ENCODE measurements at places on chromosomes 1 and 21.

GRCh38 chr1:160954158-160955104 is at the start of gene ITLN2:
Gene ITLN2 (minus strand): TSS chr1:160954809. CDS start chr1:160954741, 68 bp downstream.
- peak; percentile 5 for DNase-seq

GRCh38 chr1:67632811-67633655 is 52.0 kb upstream of the GADD45A start:
- no peak for DNase-seq

DNA sequence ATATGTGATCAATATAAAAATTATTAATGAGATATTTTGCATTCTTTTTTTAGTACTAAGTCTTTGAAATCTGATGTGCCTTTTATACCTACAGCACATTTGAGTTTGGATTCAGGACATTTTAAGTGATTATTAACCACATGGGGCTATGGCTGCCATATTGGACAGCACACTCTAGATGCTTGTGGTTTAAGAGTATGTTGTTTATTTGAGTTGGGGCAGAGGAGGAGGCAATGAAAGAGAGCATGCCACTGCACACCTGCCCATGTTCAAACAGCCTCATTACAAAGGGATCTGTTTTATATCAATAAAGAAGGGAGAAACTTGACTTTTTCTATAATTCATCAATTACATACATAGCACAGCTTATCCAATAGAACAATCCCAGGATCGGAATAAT is 99.4 kb upstream of the EDEM3 start:
- no peak for DNase-seq

DNA sequence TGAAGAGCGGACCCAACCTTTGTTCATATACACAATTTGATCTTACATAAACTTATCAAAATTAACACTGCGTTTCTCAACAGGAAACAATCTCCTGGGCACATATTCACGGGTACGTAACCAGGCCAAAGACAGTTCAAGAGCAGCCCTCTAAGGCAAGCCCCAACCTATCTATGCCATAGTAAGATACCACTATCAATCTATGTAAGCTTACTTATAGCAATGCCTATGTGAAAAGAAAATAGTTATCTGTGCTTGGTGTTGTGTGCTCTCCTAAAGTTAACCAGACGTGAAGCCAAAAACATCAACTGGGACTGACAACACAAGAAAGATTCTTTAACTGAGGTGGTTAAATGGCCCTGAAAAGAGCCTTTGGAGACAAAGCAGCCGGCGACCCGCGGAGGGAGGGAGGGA is 49.4 kb upstream of the BOLA1 start:
- no peak for DNase-seq

DNA sequence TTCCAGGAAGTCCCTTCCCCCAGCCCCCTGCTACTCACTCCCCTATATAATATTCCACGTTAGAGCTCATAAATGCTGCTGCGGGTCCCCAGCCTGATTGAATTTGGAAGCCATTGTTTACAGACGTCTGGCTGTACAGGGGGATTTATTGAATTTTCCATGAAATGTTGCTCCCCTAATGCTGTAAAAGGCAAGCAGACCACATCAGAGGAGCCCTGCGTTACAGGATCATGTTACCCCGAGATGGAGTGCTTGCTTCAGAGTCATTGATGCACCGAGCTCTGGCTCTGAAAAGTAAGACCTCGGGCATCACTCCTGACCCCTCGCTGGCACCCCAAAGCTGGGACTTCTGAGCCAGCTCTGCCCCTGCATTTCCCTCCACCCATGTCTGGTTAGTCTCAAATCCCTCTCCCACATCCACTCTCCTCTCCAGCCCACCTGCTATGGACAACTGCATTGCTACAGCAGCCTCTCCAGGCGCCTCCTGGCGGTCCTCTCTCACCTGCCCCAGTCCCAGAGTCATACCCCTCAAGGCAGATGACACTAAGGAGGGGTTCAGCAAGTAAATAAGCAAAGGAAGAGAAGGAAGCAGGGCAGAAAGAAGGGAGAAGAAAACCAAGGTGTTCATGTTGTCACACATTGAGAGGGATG is 127.8 kb downstream of the TMEM53 start:
- no peak for DNase-seq
